ENCODE measurements at places on chromosomes 16 and 17.

GRCh38 chr16:84528322-84528721, 23.9 kb upstream of the MEAK7 start:
- DNase-seq, result no peak

DNA sequence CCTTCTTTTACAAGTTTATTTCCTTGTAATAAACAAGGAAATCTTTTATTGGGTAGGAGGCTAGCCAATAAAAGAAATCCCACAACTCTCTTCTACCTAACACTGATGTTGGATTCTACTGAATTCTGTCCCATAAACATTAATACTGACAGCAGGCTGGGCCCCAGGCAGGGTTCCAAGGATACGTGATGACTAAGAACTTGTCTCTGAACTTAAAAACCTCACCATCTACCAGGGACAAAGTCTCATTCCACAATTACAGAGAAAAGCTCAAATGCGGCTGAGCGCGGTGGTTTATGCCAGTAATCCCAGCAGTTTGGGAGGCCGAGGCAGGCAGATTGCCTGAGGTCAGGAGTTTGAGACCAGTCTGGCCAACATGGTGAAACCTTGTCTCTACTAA, 64.9 kb downstream of the ARHGAP17 start:
- DNase-seq, result no peak

DNA sequence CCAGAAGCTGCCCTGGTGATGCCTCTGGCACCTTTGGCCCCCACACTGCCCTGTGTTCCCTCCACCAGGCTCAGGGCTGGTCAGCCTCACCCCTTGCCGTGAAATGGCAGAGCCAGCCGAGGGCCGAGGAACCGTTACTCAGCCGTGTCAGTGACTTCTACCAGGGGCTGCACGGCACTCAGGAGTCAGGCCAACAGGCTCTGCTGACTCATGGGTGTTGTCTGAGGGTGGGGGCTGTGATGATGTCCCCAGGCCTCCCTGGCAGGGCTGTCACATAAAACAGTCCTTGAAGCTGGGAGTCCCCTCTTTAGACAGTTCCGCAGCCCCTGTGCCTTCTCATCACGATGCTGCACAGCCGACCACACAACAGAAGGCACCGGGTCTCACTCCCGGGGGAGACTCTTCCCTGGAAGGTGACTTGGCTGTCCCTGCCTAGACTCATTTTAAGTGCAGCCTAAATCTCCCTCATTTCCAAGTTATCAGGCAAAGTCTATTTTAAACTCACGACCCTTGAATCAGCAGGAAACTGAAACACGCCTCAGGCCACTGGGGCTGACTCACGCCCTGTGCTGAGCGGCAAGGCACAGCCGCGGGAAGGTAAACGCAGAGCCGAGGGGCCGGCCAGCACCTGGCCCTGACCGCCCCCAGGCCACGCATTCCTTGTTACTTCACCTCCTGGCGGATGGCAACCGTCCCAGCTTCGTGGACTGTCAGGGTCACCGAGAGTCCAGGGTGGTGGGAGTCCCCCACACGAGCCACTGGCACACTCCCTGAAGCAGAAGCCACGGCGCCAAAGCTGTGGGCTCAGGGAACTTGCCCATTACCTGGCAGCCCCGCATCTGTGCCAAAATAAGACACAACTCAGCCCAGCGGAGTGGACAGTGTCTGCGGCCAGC, 102.6 kb downstream of the ZNF778 start:
- DNase-seq, result peak; percentile 76

DNA sequence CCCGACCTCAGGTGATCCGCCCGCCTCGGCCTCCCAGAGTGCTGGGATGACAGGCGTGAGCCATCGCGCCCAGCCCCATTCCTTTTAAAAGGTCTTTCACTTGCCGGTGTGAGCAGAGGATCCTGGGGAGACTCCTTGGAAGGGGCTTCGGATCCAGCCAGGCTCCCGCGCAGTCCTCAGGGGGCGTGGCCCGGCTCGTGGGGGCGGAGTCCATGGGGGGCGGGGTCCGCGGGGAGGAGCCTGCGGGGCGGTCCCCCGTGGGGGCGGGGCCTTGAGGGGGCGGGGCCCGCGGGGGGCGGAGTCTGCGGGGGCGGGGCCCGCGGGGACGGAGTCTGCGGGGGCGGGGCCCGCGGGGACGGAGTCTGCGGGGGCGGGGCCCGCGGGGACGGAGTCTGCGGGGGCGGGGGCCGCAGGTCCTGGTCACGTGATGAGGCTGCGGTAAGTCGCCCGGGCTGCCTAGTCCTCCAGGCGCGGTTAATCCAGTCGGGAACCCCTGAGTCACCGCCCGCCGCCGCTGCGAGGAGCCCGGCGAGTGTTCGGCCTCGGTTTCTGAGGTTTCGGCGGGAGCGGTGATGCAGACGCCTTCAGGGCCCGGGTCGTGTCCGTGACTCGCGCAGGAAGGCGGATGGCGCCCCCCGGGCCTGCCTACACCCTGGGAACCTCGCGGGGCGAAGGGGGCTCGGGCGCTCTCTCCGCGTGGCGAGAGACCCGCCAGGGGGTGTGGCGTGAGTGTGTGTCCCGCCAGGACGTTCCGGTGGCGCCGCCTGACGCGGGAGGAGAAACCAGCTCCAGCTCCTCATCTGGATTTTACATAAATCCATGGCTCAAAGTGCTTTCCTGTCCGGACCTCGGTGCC, 23.6 kb upstream of the ABR start:
- DNase-seq, result peak; percentile 56

DNA sequence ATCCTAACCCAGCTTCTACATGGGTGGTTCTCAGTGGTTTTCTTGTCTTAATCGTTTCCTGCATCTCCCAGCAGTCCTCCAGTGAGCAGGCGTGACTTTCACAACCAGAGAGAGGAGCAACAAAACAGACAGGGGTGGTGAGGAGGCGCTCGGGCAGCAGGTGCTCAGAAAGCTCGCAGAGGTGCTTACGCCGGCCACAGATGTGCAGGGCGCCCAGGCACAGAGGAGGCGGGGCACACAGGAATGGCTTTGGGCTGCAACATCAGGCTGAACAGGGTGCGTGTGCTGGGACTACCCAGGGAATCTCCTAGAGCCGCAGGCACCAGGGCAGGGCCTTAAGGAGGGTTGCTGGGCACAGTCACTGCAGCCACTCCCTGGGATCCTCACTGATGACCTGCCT, 32.6 kb downstream of the KLHDC4 start:
- no peak for DNase-seq

DNA sequence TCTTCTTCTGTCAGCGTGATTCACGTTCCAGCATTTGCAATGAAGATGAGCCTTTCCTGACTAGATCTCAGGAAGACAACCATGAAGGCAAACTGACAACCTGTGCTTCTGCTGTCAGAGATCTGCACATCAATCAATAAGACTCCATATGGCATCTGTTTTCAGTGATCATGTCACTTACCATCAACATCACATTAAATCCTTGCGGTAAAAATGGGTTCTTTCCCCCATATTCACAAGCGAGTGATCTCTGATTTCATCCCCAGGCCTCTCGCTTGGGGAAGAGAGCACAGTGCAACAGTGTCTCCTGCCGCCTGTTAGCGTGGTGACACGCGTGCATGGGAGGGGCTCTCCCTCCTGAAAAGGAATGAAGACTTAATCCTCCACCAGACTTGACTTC, 11.1 kb downstream of the NACA2 start:
- DNase-seq, result no peak

DNA sequence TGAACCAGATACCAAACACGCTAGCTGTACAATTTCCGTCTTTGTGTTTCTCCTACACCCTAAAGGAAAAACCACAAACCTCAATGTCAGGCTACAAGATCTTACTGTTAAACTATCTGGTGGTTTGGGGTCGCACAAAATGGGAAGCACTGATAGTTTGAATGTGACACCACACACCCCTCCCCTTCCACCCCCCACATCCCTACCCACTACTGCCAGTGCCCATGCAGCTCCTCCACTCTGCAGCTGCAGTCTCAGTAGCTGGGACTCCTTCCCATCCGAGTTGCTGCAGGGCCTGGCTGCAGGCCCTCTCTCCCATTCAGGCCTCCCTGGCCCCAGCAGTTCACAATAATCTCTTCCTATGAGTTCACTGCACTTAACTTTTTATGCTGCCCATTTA, 18.4 kb downstream of the TRAP1 start:
- no peak for DNase-seq

DNA sequence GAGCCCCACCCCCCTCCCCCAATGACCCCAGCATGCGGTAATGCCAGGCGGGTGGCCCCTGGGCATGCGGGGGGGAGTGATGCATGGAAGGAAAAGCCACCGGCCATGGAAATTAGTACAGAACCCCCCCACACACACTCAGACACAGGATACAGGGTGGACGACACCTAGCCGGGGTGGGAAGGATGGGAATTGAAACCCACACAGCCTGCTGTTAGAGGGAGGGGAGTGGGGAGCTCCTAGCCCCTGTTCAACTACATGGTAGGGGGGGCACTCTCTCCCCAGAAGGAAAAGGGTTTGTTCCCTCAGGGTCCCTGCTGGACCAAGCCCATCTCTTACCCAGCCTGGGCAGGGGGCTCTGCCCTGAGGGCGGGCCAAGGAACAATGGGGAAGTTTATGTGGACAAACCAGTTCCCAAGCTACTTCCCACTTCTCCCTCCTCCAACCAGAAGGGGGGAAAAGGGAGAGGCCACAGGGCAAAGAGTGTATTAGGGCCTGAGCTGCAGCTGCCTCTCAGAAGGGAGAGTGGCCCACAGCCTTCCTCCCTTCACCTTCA, 5.2 kb downstream of the TMUB2 start:
- DNase-seq, result no peak

GRCh38 chr16:82524976-82525375, 101.8 kb upstream of the CDH13 start:
- no peak for DNase-seq

DNA sequence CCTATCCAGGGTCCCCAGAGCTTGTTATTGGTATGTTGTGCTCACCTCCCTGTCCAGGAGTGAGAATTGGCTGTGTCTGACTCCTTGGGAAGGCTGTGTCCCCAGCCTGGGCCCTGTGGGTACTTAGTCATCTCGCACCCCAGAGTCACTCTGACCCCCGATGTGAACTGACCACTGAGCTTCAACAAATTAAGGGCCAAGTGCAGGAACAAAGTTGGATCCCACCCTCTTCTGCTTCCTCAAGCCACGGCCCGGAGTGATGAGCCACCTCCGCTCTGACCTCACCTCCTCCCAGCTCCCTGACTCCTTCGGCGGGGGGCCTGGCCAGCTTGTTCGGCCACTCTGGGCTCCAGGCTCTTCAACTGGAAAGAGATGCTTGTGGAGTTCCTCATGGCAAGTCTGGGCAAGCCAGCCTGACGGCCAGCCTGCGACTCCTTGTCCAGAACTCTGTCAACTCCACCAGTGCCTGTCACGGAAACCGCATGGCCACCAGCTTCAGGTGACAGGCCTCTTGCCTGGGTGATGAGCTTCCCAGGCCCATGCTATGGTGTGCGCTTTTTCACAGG, 22.3 kb upstream of the MPRIP start:
- no peak for DNase-seq

GRCh38 chr16:62392698-62393097, 356.5 kb upstream of the CDH8 start:
- DNase-seq, result no peak

DNA sequence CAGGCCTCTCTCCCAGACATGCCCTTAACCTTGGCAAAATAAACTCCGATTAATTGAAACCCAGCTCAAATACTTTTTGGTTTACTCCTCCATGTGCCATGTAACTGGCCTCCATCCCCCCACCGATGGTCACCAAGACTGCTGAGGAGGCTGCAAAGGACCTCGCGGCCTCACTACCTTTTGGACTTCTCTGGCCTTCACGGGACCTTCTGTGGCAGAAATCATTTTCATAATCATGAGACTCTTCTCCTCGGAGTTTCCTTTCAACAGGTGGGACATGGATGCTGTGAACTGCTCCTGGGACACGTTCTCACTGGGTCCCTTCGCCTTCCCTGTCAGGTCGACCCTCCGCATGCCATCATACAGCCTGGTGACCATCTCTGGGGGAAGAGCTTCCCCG, 9.0 kb downstream of the MEAK7 start:
- DNase-seq, result no peak

DNA sequence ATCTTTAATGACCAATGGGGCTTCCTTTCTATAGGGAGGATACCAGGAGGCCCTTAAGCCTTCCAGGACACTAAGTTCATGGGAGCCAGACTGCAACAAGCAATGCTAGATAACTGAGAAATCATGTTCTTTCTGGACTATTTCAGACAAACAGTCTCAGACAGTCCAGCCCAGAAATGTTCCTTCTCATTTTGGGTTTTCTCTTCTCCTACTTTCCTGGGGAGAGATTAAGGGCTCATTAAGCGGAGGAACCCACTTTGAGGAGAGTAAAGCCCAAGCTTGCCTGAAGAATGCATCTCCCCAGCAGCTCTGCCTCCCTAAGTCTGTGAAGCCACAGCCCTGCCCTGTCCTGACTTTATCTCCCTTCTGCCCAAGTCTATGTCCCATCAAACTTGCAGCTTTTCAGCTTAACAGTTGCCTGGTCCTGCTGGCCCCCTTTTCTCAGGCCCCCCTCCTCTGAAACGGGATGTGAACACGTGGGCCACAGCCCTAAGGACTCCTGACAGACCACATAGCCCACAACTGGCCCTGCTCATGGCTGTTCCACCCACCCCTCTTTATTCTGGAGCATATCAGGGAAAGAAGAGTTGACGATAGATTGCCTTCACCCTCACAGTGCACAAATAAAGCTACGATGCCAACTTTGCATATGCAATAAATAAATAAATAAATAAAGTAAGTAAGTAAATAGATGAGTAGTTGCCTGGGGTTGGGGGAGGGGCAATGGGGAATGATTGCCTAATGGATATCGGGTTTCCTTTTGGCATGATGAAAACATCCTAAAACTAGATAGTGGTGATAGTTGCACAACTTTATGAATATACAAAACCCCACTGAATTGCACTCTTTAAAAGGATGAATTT, 111.0 kb downstream of the N4BP1 start:
- no peak for DNase-seq

DNA sequence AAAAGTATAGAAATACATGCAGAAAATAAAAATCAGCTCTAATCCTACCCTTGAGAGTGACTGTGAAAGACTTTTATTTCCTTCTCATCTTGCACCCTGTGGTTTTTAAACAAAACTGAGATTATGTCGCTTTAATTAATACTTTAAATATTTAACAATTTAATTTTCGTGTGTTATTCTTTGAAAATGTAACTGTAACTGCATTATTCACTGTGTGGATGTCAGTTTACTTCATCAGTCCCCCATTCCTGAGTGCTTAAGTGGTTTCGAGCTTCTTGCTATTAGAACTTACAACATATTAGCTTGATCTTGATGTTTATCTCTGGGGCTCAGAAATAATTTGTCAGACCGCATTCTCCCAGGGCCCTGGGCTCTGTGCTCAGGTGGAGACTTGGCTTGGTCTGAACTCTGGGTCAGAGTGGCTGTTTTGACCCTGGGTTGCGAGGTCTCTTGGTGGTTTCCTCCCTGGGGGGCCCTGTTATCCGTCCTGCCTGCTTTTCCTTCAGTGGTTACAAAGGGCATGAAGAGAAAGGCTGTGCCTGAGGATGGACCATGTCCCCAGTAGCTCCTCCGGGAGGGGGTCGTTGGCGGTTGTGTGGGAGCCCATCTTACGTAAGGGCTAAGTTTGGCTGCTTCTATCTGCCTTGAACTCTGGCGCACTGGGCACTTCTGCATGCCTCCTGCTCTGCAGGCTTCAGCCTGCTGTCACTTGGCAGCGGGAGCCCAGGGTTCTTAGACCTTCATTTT, 25.7 kb downstream of the AKAP1 start:
- no peak for DNase-seq

All from activated CD4-positive, alpha-beta T cell treated with anti-CD3 and anti-CD28 coated beads, Interleukin-10, Interleukin-2, amounts not matched to agents 100 ng/mL and 50 ng/mL, durations not matched to agents 16 hours and 8 hours (primary cell).